Activated B cell treated with CpG ODN at 0.5 μM for 24 hours (primary cell): ENCODE measurements at places on chromosomes 3 and 15.
A peak's percentile ranks its signal among the peaks of the same experiment; 100 is the strongest.

- DNase-seq: no peak
These were observed 9.5 kb upstream of the SEMA7A start for GRCh38 chr15:74443100-74443909.

GRCh38 chr15:100526027-100526481 is 2.7 kb downstream of the CERS3 start:
- DNase-seq: no peak

GRCh38 chr3:181432992-181433391 is 278.7 kb upstream of the SOX2 start:
- DNase-seq: no peak

GRCh38 chr15:25184356-25185155 is 229.8 kb downstream of the SNRPN start:
- no peak for DNase-seq

DNA sequence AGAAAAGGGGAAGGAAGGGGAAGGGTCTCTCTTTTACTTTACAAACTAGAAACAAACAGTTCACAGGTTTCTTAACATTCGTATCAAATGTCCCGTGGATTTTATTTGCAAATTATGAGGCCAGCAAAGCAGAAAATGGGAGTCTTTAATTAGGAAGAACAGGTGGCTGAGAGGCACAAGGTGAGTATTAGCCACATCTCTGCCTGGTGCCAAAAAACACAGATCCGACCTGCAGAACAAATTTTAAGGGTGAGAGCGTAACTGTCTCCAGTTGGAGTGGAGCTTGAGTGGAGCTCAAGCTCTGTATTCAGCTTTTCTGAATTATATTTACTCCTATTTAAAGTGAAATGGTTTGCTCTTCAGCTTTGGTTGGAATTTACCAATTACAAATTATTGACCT is 1004.9 kb downstream of the FHIT start:
- DNase-seq: no peak

GRCh38 chr3:102400142-102400541 is 34.7 kb upstream of the ZPLD1 start:
- no peak for DNase-seq

GRCh38 chr3:47896736-47897135 is 93.8 kb downstream of the DHX30 start:
- DNase-seq: no peak

DNA sequence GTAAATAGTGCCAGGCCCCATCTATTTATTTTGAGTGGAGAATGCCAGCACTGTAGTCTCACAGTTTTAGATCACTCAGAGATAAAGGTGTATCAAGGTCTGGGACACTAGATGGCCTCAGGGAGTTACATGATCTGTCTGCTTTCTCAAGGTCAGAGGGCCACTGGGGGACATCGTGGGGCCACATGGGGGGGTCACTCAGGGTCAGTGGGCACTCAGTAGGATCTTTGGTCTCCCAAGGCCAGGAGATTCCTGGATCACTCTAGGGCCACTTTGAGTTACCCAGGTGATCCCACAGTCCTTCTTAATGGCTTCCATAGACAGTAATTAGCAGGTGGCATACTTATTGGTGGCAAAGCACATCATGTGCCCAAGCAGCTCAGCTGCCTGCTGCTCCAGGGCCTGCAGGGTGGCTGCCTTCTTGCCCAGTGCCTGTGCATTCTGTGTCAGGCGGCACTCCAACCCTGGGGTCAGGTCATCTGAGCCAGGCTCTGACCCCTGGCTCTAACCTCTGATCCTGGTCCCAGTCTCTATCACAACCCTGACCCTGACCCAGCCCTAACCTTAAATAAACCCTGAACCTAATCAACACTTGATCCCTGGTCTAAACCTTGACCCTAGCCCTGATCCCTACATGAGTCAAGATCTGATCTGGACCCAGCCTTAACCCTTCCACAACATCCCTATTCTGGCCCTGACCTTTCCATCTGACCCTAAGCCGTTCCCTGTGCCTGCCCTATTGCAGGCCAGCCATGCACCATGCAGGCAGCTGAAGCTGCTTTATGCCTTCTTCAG is 1.8 kb upstream of the LAMB2 start:
- DNase-seq: no peak

DNA sequence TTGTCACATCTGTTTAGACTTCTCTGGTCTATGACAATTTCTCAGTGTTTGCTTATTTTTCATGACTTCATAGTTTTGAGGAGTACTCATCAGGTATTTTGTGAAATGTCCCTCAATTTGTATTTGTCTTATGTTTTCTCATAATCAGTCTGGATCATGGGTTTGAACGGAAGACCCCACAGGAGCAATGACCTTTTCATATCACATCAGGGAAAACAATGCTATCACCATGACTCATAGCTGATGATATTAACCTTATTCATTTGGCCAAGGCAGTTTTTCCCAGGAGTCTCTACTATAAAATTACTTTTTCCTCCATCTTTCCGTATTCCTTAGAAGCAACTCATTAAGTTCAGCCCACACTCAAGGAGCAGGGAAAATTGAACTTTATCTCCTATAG is 32.7 kb downstream of the AADACL2 start:
- DNase-seq: no peak

DNA sequence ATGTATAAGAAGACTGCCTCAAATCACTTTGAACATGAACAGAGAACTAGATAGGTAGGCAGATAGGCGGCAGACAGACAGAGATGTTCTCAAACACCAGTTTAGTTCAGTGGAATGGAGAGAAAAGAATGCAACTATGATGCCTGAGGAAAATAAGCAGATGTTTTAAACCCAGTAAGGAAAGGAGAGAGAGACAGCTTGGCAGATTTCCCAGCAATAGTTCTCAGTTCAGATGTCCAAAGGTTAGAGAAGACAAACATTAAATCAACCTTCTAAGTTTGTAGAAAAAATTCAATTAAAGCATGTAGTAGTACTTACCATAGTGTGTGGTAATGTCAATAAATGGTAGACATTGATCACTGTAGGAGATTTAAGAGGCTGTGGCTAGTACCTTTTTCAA is 209.6 kb upstream of the PFN2 start:
- DNase-seq: no peak

DNA sequence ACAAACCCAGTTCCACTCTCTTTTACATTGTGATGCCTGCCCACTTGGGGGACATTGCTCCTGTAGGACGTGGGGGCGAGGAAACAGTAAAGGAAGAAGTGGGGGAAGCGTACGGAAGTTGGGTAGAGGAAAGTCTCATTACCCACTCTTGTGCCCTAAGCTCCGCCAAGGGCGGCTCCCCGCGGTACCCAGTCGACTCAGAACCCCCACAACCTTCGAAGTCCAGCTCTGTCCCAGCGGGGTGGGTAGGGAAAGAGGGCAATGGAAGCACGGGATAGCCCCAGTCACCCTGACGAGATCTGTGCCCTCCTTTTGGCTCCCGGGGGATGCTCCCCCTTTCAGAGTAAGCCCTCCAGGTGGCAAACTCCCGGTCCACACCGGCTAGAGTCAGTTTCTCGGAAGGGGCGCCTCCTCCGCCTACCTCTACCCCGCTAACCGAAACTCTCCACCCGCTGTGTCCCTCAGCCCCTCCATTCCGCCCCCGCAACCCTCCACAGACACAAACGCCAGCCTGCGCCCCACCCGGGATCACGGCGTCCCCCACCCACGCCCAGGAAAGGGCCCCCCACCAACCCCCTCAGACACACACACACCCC is 527 bp downstream of the CSNK1G1 start:
- DNase-seq: no peak

GRCh38 chr15:55959744-55960447 is 33.5 kb downstream of the NEDD4 start:
- no peak for DNase-seq

DNA sequence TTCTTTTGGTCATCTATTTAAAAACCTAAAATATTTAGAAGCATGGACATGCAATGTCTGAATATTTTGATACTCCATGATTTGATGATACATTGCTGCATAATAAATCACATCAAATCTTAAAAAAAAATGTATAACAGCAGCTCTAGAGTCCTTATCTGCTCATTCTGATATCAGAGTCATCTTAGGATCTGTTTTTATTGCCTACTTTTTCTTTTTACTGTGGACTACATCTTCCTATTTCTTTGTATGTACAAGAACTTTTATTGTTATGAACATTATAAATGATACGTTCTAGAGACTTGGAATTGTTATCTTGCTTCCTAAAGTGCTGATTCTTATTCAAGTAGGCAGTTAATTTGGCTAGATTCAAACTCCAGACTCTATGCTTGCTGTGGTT is 72.7 kb downstream of the IQCH start:
- no peak for DNase-seq

DNA sequence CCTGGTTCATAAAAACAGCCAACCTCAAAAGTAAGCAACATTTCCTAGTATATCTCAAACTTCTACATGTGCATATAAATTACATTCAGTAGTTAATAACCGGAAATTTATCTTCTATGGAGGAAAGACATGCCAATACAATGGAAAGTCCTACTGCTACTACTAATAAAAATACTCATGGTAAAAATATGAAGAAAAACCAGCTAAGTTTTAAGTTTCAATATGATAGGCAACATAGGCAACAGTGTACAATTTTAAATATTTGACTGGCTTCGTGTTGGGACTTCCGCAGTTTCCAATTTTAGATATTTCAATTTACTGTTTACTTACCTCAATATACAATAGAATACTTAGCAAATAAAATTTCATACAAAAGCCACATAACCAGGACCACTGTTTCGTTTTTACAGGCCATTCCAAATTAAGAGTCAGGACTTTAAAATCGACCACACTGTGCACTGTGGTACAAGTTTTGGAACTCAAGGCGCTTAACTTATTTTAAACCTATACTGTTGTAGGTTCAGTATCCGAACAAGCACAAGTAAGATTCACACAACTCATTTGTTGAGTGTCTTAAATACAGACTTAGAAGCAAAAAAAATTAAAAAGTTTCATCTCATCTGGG is 2.9 kb downstream of the NAA50 start:
- DNase-seq: no peak

DNA sequence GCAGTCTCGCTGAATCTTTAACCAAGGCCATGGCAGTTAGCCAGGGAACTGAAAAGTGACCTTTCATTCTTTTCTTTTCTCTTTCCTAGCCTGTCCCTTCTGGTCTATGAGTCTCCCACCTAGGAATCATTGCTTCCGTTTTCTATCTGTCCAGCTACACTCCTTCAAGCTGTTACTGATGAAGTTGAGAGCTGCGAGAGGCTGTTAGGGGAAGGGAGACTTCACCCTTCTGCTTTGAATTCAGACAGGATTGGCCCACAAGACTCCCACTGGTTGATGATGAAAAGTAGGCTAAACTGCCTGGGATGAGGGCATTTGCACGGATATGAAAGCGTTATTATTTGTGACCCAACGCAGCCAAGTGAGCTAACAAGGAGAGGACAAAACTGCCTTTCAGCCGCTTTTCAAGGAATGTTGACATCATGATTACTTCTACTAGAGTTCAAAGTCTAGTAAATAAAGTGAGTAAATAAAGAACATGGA is 30.2 kb downstream of the EIF4E3 start:
- DNase-seq: no peak

GRCh38 chr3:190005343-190006113 is 115.2 kb downstream of the P3H2 start:
- DNase-seq: no peak

GRCh38 chr3:98726084-98726483 is 37.1 kb upstream of the ST3GAL6 start:
- DNase-seq: no peak

DNA sequence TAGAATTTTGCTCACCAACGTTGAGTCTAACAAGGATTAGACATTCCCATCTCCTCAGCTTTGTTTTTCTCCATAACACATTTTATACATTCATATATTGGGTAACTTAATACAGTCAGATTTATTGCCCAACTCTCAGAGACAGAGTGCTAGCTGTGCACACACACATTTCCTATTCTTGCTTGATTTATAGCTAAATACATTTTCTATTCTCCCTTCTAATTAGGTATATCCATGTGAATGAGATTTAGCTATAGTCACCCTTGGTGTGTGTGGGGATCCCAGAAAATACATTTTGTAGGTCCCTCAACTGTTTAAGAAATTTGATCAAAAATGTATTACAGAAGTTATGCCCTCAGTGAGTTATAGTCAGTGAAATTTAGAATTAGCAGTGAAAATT is 715.4 kb downstream of the NSUN3 start:
- DNase-seq: no peak

GRCh38 chr15:96340598-96341512 is 10.4 kb downstream of the NR2F2 start:
- DNase-seq: no peak

DNA sequence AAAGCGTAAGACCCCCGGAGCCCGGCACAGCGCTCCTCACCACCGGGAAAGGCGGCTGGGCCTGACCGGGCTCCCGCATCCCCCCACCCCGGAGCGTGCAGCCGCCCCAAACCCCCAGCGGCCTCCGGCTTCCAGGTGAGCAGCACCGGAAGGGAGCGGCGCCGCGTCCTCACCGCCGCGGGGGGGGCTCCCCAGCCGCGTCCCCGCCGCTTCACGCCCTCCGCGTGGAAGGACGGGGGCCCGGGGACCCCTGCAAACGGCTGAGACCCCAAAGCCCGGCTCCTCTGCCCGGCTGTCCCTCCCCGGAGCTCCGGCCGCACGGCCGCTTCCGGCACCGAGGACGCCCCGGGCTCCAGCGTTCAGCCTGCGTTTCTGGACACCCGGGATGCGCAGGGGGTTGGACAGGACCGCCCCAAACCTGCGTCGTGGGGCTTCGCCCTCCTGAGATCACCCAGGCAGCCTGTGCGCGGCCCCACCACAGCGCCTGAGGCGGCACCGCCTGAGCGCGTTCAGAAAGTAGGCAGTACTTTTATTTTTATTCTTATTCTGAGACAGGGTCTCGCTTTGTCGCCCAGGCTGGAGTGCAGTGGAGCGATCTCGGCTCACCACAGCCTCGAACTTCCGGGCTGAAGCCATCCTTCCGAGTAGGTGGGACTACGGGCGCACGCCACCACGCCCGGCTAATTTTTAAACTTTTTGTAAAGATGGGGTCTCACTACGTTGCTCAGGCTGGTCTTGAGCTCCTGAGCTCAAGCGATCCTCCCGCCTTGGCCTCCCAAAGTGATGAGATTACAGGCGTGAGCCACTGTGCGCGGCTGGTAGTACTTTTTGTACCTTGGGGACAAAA is 51.6 kb upstream of the BLM start:
- peak; percentile 62 for DNase-seq

GRCh38 chr3:39668420-39668819 is 141.0 kb upstream of the MYRIP start:
- no peak for DNase-seq

GRCh38 chr3:184030536-184030935 is 1.0 kb upstream of the HTR3D start:
- no peak for DNase-seq

DNA sequence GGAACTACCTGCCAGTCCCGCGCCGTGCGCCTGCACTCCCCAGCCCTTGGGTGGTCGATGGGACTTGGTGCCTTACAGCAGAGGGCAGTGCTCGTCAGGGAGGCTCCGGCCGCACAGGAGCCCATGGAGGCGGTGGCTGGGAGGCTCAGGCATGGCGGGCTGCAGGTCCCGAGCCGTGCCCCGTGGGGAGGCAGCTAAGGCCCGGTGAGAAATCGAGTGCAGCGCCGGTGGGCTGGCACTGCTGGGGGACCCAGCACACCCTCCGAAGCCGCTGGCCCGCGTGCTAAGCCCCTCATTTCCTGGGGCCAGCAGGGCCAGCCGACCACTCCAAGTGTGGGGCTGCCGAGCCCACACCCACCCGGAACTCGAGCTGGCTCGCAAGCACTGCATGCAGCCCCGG is 580.2 kb downstream of the ZIC1 start:
- DNase-seq: no peak
